ENCODE measurements at places on chromosomes 2 and 18.

GRCh38 chr2:23867449-23867848 lies 59.5 kb downstream of the ATAD2B start:
- DNase-seq, result no peak

DNA sequence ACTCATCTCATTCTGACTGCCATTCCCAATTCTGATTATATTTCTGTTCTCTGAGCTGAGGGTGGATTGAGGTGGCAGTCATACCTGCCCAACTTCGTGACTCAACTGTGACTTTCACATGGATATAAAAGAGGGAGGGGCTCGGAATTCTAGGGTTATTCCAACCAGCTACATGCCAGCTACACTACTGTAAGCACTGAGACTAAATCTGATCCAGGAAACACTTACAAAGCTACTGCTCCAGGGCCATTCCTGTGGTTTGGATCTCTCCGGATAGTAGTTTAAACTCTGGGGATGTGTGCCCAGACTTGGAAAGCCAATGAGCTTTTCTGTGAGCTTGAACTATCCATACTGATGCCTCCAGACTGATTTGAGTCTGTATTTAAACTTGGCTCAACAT lies 7.9 kb downstream of the MAP2 start:
- no peak for DNase-seq

DNA sequence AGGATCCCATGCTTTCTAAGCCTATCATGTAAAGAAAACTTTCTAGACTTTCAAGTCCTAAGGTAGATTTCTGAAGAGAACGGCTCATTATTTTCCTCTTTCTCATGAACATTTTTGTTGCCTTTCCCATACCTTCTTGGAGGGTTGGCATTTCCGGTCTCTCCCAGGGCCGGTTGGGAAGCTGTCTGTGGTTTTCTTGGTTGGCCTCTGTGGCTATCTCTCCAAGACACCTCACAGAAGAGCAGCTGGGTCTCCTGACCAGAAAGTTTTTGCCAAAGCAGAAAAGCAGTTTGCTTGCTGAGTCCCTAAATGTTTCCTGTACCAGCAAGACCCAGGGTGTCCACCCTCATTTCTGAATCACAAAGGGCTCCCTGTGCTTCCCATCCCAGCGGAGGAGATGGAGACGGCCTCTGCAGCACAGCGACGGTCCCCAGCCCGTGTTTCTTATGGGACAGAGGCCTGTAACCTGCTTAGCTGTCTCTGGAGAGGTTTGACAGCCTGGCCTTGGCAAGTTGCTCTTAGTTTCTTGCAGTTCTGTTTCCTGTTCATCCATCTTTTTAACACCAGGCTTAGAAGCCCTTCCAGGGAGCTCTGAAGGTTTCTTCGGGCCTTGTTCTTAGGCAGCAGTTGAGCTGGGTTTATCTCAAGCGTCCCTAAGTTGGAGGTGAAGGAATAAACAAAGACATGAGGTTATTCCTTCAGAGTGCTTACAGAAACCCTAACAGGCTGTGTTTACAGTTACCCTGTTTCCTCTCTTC lies 39.8 kb downstream of the GREB1 start:
- DNase-seq, result no peak

DNA sequence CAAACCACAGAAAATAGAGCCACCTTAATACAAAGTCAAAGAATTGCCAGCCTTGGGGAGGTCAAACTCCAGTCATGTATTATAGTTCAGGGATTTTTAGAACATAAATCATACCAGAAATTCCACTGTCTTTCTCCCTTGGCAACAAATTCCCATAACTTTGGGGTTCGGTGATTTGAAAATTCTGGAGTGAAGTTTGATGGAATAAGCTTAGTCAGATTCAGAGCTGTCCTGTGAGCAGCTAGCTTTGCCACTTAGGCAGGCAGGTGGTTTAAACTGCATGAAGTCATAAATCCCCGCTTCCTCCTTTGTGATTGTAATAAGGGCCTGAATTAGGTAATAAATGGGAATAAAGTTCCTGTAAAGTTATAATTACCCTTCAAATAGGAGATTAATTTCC lies 457.0 kb upstream of the HNMT start:
- no peak for DNase-seq

DNA sequence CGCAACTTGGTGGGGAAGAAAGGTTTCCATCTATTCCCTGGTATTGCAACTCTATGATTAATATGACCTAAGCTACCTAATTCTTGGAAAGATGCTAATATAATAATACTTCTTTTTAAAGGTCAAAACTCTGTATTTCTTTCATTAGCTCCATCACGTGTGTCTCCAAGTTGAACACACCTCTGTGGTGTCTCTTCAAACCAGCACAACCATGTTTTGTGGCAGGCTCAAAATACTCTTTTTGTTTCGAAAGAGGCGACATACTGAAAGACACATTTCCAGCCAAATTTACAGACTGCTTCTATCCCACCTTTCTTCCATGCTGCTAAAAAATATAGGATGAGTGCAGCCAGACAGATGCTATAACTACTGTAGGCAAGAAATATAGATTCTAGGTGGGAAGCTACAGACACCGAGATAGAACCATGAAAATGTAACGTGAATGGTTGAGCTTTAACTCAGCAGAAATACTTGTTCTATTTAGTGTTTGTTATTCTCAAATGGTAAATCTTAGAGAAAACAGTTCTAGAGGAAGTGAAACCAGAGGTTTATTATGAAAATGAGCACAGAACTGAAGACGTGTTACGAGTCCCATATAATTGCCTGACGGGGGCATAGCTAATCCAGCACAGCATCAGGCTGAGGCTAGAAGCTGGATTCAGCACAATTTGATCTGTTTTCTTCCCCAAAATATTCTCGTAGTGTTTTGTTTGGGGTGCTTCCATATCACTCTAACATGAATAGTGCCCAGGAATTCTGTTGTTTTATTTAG lies 991.5 kb upstream of the FANCL start:
- no peak for DNase-seq

DNA sequence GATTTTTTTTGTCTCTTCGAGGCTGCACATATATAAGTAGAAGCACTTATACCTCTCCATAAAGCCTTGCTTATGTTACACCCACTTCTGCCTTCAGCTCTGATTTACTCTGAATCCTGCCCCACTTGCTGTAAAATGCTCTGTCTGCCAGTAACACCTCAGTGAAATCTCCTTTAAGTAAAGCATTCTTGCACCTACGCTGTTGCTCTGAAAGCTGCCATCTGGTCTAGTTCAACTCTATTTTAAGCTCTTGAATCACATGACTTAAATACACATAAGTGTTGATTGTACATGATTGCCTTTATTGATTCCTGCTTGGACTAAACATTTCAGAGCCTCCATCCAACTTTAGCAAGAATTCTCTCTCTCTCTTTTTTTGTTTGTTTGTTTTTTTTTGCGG lies 609.0 kb upstream of the CELF4 start:
- DNase-seq, result no peak

- no peak for DNase-seq
These were observed 25.0 kb downstream of the PTPN2 start for GRCh38 chr18:12858991-12859390.

DNA sequence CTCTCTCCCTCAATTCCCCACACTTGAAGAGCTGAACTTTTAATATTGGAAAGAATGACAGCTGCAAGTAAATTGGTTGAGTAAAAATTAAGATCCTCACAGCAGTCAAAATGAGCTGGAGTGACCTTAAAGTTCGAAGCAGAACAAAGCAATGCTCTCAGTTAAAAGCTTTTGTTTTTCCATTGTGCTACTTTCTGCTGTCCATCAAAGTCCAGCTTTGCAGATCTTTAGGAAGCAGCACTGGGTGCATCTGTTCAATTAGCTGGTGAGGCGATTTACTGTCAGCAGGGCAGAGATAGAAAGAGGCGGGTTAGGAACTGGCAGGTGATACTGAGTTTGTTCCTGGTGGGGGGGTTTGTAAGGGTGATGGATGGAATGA lies 834.8 kb downstream of the CPS1 start:
- DNase-seq, result no peak

- DNase-seq, result no peak
These were observed 82.1 kb upstream of the REV1 start for GRCh38 chr2:99571954-99572353.

DNA sequence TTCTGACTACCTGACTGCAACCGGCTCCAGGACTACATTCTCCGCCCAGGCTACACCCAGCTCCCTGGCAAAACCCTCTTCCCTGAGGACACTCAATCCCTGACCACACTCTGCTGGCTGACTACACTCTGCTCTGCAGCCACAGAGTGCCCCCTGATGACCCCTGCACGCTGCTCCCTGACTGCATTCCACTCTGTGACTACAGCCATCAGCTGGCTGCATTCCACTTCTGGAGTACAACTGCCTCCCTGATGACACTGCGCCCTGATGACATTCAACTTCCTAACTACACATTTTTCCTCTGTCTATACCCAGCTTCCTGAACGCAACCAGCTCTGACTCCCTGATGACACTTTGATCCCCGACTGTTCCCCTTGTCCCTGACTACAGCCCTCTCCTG lies 71.3 kb upstream of the NRXN1 start:
- peak; percentile 6 for DNase-seq

- no peak for DNase-seq
These were observed 33.0 kb downstream of the LINC00305 start for GRCh38 chr18:64115881-64116280.

GRCh38 chr2:143030127-143030526 lies 99.1 kb upstream of the ARHGAP15 start:
- DNase-seq, result no peak

DNA sequence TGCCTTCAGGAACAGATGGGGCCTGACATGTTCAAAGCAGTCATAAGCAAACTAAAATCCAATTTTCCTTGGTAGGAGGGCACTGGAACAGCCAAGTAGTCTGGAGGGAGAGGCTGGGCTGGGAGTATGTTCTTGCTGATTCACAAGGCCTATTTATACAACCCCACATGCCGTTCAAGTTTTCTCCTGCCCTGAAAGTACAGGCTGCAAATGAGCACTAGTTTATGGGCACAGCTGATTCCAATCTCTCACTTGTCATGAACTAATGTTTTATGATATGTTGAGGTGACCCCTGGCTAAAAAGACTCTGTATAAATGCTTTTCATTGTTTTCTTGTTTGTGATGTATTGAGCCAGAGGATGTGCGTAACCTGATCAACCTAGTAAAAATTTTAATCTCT lies 183.4 kb upstream of the SRD5A2 start:
- no peak for DNase-seq

DNA sequence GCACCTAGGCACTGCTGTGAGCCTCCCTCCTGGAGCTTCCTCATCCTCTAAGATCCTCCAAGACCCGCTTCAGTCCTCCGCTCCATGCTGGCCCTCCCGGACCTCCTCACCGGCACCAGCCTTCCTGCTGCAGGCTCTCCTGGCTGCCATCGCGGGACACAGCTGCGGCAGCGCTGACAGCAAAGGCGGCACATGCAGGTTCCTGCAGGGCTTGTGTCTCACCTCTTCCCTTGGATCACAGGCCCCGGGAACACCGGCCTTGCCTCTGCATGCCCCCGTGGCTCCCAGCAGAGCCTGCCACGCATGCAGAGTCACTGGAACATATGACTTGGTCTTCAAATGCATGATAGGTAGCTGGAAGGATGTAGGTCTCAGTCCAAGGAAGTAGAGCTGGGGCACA lies 67.2 kb downstream of the PTGR3 start:
- no peak for DNase-seq

- DNase-seq, result no peak
These were observed 30.5 kb upstream of the UBE2E3 start for GRCh38 chr2:180949896-180950295.

- no peak for DNase-seq
These were observed 262.6 kb upstream of the SYT4 start for GRCh38 chr18:43539862-43540261.

- no peak for DNase-seq
These were observed 84.4 kb downstream of the TPGS2 start for GRCh38 chr18:36744261-36744876.

- DNase-seq, result no peak
These were observed 65.8 kb downstream of the RTN4 start for GRCh38 chr2:54984476-54984875.

- no peak for DNase-seq
These were observed 70.3 kb downstream of the ASXL2 start for GRCh38 chr2:25808006-25808383.

Data from ACHN (cell line).